ENCODE measurements at places on chromosomes 11 and 22. TPM values are rescaled to one million over a fixed set of nuclear protein-coding genes. Genes with fewer than 3 reads are reported as not detected.

The CCDC90B gene
- total RNA-seq, result 30.1 TPM

The RIMBP3C gene
- not detected for total RNA-seq

The BEST1 gene
- 0.94 TPM for total RNA-seq

The MISFA gene
- total RNA-seq, result not detected

The OSM gene
- total RNA-seq, result not detected

GRCh38 chr22:44745853-44746789 lies 6.3 kb upstream of the ARHGAP8 start:
- no peak for DNase-seq

DNA sequence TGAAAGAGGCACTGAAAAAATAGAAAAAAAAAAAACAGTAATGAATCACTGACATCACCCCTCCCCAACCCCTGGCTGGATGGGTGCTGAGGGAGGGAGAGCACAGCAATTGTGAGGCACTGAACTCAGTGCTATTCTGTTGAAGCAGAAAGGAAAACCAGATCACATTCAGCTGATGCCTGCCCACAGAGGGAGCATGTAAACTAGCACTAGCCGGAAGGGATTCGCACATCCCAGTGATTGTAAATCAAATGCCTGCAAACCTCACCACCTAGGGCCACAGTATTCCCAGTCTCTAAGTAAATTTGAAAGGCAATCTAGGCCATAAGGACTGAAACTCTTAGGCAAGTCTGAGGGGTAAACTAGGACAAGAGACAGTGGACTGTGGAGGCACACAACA lies 772.0 kb upstream of the CCDC179 start:
- no peak for DNase-seq

DNA sequence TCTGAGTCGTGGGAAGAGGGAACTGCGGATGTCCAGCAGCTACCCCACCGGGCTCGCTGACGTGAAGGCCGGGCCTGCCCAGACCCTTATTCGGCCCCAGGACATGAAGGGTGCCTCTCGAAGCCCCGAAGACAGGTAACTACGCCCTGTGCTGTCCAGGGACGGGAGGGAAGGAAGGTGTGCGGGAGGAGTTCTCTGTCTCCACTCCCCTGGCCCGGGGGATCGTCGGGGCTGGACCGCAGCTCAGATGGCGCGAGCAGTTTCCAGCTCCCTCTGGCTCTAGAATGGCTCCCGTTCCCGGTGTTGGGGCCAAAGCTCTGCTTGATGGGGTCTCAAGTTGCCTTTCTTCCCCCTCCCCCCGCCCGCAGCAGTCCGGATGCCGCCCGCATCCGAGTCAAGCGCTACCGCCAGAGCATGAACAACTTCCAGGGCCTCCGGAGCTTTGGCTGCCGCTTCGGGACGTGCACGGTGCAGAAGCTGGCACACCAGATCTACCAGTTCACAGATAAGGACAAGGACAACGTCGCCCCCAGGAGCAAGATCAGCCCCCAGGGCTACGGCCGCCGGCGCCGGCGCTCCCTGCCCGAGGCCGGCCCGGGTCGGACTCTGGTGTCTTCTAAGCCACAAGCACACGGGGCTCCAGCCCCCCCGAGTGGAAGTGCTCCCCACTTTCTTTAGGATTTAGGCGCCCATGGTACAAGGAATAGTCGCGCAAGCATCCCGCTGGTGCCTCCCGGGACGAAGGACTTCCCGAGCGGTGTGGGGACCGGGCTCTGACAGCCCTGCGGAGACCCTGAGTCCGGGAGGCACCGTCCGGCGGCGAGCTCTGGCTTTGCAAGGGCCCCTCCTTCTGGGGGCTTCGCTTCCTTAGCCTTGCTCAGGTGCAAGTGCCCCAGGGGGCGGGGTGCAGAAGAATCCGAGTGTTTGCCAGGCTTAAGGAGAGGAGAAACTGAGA lies 1.4 kb downstream of the ADM start:
- no peak for DNase-seq

GRCh38 chr22:22001664-22002525 lies 19.3 kb upstream of the TOP3B start:
- DNase-seq, result no peak

GRCh38 chr22:39954584-39955055 lies 5.6 kb upstream of the TMA7B start:
- no peak for DNase-seq

GRCh38 chr11:16034074-16034473 lies 322.3 kb downstream of the SOX6 start:
- no peak for DNase-seq

All from gastrocnemius medialis (tissue), 4 donors.